ENCODE measurements at places on chromosomes 1 and 21.

GRCh38 chr1:34781071-34781843, at the start of gene GJB3:
GJB3 (plus strand) TSS chr1:34781214; CDS start chr1:34784763, 3,549 bp downstream.
- DNase-seq: no peak

- DNase-seq: no peak
Observed at GRCh38 chr1:101006553-101006952, 19.0 kb downstream of the DPH5 start.

DNA sequence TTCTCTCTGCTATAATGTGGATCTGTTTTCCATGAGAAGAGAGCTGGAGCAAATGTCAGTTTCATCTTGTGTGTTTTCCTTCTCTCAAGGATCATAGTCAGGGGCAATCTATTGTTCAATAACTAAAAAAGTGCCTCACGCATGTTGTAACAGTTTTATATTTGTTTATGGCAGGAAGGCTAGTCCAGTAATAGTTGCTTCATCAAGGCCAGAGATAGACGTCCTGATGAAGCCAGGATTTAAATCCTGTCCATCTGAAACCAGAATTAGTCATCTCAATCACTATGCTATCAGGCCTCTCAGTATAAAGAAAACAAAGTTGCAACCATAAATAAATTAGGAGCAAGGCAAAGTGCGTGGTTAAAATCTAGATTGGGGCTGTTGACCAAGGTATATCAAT, 30.2 kb upstream of the DUSP10 start:
- no peak for DNase-seq

GRCh38 chr1:59475737-59476136, 178.8 kb downstream of the FGGY start:
- DNase-seq: no peak

GRCh38 chr21:46146856-46147255, 8.5 kb downstream of the FTCD start:
- no peak for DNase-seq

- no peak for DNase-seq
Observed at GRCh38 chr1:28037946-28038345, 50.5 kb downstream of the EYA3 start.

- DNase-seq: no peak
Observed at GRCh38 chr1:10637834-10638558, 158.4 kb downstream of the CASZ1 start.

DNA sequence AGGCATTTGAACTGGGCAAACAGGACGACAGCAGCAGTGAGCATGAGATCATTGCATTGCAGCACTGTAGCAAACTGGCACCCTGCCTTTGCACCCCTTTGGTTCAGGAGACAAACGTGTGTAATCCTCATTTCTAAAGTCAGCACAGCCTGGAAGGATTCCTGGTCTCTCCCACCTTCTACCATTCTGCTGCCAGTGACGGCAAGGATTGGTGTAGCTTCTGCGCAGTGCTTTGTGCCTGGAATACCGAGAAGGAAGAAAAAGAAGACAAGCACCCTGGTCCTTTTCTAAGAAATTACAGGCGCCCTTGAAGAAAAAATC, 805.3 kb downstream of the USP25 start:
- no peak for DNase-seq

All from stimulated activated CD8-positive, alpha-beta memory T cell treated with anti-CD3 and anti-CD28 coated beads, Interleukin-15, amount 100 ng/mL, for 24 hours (primary cell).